ENCODE measurements at places on chromosomes 16 and 17. TPM values are rescaled to one million over a fixed set of nuclear protein-coding genes. Genes with fewer than 3 reads are reported as not detected.

DNA sequence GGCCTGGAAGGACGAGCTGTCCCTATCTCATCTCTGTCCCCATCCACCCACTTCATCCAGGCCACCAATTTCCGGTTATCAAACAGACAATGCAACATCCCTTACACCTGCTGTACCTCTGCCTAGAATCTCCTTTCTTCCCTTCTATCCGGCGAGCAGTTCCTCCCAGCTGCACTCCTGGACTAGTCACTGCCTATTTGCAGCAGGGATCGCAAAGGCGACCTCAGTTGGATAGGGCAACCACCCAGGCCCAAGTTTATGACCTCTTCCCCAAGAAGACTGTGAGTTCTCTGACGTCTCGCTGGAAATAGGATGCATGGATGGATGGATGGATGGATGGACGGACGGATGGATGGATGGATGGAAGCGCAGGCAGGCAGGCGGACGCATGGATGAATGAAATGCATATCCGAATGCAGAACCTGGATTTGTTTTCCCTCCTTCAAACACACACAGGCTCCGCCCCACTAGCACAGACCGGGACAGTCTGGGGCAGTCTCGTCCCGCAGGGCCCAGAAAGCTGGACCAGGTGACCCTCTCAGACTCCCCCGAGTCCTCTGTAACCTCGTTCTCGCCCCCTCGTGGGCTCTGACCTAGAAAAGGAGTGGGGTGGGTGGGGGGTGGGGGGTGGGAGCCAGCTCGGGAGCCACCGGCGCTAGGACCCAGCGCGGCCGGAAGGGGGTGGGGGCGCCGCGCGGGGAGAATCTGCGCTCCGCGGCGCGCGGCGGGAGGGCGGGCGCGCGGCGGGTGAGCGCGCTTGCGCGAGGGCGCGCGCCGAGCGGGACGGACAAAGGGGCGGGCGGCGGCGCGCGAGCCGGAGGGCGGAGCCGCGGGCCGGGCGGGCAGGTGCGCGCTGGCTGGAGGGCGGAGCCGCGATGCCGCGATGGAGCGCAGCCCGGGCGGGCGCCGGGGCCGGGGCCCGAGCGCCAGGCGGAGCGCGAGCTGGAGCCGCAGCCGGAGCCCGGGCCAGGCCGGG is at the start of gene SBK1:
Gene SBK1, plus strand, starts transcription at position 875 of the 976 bp plus-strand sequence. CDS start 24,867 bp downstream, outside the sequence.
- peak; percentile 18 for DNase-seq

DNA sequence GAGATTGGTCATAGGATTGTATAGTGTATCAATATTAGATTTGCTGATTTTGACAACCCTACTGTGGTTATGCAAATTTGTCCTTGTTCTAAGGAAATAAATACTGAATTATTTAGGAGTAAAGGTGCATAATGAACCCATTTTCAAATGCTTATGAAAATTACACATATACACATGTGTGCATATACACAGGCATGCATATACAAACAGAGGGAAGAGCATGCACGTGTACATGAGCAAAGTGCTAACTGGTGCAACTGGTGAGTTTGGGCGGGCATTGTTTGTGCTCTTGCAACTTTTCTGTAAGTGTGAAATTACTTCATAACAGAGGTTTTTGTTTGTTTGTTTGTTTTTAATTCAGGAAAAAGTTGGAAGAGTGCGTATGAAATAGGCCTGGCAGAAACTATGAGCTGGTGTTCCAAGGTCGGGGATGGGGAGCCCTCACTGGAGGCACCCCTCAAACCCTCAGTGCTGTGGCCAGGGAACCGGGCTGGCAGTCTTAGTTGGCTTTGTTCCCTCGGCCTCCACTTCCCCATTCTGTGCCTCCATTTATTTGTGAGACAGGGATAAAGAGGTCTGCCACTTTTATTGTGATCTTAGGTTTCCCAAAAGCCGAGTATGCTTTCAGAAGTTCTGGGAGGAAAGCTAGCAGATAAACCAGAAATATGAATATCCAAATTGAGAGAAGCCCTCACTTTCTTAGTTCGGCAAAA is 5.8 kb downstream of the DEXI start:
- DNase-seq = no peak

The SSTR5 gene
- total RNA-seq = not detected

The HSD17B2 gene
- not detected for total RNA-seq

- DNase-seq = no peak
These were observed 97.8 kb downstream of the TMEM100 start for GRCh38 chr17:55624772-55625433.

DNA sequence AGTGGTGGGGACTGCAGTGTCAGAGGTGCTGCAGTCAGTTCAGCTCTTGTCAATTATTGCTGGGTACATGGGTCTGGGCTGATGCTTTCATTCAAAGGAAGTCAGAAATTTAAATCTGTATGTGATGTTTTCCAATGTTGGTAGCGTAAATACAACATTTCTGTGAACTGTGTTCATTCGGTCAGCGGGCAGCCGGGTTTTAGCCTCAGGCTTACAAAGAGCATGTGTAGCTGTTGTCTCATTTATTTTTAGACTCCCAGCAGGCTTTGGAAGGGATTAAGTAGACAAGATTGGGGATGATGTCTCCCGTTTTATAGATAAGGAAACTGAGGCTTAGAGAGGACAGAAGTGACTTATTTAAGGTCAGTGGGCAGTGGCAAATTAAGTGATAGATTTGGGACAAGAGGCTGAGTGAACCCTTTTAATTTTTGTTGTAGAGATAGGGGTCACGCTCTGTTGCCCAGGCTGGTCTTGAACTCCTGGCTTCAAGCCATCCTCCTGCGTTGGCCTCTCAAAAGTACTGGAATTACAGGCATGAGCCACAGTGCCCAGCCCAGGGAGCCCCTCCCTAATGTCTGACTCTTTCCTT is 8.1 kb downstream of the AQP8 start:
- DNase-seq = no peak

DNA sequence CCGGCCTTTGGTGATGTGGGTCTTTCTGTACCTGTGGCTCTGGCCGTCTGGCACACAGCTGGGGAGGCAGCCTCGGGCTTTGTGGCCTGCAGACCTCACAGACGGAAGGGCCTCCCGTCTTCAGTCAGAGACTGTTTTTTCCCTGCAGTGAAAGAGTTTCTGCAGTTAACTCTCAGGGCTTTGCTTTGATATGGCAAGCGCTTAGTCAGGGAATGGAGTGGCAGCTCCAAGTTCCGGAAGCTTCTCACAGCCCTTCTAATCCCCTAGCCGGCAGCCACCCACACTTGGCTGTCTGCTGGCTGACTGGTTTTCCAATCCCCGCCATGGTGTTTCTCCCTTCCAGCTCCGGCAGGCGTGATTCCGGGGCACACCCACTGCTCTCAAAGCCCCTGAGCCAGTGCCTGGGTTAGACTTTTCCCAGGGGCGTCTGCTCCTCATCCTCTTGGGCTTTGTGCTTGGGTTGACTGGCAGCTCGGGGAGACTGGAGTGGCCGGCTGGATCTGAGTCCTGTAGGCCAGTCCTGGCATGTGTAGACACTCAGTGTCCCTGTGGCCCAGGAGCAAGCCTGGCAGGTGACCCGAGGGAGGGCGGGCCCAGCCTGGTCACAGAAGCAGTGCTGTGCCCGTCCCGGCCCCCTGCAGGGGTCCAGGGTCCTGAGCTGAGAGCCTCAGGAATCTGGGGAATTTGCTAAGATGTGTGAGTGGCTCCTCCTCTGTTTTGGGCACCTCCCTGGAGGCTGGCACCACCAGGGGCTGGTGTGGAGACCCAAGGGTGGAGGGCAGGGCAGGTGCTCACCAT is 29.9 kb downstream of the BAIAP2 start:
- DNase-seq = no peak

GRCh38 chr16:54484700-54485099 is 198.1 kb upstream of the IRX3 start:
- no peak for DNase-seq

The TP53TG3B gene
- total RNA-seq = not detected

- DNase-seq = no peak
These were observed 1048.8 kb upstream of the EEF2KMT start for GRCh38 chr16:6146356-6146755.

The FNDC8 gene
- total RNA-seq = not detected

GRCh38 chr17:36608794-36609497 is 7.6 kb downstream of the MRM1 start:
- no peak for DNase-seq

- no peak for DNase-seq
These were observed 26.3 kb downstream of the CNTNAP1 start for GRCh38 chr17:42708588-42708987.

DNA sequence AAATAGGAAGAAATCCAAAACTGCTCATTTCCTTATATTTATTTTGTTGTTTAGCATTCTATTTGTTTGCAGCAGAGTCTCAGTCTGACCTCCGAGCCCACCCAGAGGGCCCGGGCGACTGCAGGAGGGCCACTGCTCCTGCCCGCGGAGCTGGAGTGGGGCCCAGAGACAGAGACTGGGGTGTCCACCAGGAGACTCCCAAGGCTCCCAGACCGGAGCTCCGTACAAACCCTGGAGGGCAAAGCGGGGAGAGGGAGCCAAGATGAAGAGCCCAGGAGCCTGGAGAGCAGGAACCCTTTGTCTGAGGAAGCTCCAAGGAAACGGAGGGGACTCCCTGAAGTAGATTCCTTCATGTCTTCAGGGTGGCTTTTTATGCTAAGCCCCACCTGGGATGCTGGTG is 57.9 kb downstream of the AXIN2 start:
- no peak for DNase-seq

DNA sequence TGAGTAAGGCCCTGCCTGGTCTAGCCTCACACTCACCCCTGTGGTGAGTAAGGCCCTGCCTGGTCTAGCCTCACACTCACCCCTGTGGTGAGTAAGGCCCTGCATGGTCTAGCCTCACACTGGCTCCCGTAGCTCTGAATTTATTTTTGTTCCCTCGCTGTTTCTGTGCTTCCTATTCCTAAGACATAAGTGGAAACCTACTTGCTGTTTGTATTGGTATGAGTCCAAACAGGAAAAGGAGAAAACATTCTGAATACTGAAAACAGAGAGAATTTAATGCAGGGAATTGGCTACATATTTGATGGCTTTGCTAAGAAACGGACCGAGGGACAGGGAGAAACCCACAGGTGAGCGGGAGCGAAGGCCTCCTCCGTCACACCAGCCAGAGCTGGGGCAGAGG is 267.8 kb downstream of the FOXL1 start:
- DNase-seq = no peak

The CRISPLD2 gene
- 3.3 TPM for total RNA-seq

The MRC2 gene
- total RNA-seq = 53.0 TPM

DNA sequence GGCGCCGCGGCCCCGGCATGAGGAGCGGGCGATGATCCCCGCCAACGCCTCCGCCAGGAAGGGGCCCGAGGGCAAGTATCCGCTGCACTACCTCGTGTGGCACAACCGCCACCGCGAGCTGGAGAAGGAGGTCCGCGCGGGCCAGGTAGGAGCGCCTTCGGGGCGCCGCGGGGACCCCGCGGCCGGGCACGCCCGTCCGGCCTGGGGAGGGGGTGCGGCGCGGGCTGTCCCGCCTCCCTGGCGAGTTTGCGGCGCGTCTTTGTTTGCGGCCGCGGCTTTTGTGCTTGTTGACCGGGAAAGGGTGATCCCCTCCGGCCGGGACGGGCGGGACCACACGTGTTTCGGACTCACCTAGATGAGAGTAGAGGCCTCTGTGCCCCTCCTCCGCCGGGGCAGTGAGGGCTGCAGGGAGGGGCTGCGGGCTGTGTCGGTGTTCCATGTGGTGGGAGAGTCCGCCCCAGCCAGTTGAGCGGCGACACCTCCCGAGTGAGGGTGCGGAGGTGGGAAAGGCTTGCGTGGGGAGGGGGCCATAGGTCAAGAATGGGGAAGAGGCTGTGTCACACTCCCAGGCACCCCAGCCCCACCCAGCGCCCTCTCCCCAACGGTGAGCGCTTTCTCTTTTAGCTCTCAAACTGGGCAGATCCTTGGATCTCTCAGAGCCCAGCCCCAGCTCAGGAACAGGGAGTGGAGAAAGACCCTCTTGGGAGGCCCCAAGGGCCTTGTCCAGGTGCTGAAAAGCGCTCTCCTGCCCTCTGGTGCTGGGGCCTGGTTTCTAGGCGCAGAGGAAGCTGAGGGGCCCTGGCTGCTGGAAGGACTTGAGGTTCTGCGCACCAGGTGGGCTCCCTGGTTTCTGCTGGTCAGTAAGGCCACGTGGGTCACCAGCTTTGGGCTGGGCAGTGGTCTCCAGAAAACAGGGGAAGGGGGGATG is 923 bp downstream of the ANKRD13B start:
- DNase-seq = no peak

DNA sequence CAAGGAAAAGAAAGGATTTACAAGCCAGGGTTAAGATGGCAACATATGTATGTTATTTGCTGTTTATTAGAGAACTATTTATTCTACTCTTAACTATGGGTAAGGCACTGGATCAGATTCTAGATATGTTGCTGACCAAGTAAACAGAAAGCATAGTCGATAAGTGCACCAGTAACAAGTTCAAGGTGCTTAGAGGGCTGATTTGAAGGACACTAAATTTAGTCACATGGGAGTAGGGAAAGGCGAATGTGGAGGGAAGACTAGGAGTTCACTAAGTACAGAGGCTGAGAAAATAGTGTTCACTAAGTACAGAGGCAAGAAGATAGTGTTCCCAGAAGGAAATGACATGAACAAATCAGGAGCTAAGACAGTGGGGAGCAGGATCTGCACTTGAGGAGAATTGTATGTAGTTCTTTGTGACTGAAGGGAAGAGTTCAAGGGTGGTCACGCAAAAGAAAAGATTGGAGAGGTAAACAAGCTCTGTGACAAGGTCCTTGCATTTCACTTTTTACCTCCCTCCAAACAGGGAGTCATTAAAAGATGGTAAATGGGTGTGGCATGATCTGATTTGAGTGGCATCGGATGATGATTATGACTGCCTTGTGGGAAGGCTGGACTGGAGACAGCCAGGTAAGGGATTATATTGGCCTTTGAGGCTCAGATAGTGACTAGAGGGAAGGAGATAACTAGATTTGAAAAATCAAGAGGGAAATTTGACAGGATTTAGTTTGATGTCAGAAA is 20.9 kb downstream of the HEATR9 start:
- no peak for DNase-seq

The UTP18 gene
- 43.1 TPM for total RNA-seq

The CBFA2T3 gene
- total RNA-seq = 0.14 TPM

DNA sequence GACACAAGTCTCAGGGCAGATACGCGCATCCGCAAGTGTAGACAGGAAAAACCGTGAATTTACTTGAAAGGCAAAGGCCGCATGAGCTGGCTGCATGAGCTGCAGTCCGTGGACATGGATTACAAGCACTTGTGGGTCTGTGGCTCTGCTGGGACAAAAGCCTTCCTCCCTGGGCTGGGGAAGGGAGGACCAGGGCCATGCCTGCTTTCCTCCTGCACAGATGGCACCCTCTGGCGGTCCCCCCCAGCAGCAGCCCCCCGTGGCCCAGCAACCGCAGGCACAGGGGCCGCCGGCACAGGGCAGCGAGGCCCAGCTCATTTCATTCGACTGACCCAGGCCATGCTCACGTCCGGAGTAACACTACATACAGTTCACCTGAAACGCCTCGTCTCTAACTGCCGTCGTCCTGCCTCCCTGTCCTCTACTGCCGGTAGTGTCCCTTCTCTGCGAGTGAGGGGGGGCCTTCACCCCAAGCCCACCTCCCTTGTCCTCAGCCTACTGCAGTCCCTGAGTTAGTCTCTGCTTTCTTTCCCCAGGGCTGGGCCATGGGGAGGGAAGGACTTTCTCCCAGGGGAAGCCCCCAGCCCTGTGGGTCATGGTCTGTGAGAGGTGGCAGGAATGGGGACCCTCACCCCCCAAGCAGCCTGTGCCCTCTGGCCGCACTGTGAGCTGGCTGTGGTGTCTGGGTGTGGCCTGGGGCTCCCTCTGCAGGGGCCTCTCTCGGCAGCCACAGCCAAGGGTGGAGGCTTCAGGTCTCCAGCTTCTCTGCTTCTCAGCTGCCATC is 1.7 kb upstream of the MRPL12 start:
- no peak for DNase-seq

The STH gene
- not detected for total RNA-seq

- no peak for DNase-seq
These were observed 25.5 kb downstream of the KDM8 start for GRCh38 chr16:27228621-27229501.

The GNAO1 gene
- 5.7 TPM for total RNA-seq

The TEX19 gene
- not detected for total RNA-seq

GRCh38 chr16:28100810-28101532 is 37.5 kb upstream of the GSG1L start:
- DNase-seq = no peak

All from kidney epithelial cell (primary cell).